ENCODE measurements at places on chromosomes 4 and X.
A peak's percentile ranks its signal among the peaks of the same experiment; 100 is the strongest.

GRCh38 chr4:11182031-11182430, 246.7 kb downstream of the HS3ST1 start:
- no peak for DNase-seq

DNA sequence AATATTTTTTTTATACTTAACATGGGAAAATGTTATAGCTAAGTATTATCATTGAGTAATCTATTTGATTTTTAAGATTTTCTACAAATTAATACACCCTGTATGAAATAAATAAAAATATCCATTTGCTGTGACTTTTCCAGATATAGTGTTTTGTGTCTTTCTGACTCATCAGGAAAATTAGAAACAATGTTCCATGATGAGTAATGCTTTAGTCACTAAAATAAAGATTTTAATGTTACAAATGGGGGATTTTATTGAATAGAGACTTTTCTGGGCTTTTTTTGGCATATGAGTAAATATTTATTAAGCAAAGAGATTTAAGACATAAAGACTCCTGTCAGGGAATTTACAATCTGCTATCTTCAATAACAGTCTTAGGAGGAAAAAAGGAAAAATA, 279.2 kb upstream of the NOCT start:
- DNase-seq = no peak

DNA sequence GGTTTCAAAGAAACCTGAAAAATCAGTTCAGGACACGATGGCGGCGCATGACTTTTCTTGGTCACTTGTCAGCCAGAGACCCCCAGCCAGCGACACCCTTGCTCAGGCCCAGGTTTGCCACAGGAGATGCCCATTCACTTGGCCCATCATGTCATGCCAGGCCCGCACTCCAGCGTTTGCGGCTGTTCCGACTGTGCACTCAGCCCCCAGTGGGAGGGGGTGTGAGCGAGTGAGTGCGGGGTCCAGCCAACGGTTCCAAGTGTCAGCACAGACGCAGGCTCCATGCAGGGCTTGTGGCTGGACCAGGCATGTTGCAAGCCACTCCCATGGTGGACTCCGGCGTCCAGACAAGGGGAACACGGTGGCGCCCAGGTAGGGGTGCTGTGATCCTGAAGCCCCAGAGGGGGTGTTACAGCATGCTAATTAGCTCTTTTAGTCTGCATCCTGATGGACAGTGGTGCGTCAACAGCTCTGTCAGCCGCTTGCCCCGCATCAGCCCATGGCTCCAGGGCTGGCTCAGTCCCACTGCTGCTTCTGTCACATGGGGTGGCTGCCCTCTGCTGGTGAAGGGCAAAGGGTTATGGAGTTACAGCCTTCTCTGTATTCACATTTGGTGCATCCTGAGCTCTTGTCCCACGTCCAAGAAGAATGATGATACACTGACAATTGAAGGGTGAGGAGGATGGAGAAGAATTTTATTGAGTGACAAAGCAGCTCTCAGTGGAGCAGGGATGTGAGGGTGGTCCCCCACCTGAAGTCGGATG, 3.7 kb upstream of the MAEA start:
- DNase-seq = no peak

DNA sequence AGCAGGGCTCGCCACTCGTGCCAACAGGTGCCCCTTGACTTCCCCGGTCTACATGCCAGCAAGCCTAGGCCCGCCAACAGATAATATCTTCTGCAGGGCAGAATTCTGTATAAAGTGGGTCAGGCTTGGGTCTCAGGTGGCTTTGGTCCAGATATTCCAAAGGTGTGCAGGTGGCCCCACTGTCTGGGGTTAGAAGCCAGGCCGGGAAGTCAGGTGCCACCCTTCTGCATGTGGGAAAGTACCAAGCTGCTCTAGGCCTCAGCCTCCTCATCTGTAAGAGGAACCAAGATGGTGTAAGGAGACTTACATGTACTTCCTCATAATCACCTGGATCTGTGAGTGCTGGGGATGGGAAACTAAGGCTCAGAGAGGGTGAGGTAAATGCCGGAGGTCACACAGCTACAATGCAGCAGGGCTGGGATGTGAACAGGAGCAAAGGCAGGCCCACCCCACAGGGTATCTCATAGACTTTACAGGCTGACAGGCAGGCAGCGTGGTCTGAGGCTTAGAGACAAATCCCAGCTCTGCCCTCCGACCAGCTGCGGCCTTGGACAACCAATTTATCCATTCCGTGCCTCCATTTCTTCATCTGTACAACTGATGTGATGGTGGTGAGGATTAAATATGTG, 35.9 kb downstream of the WDR1 start:
- no peak for DNase-seq

DNA sequence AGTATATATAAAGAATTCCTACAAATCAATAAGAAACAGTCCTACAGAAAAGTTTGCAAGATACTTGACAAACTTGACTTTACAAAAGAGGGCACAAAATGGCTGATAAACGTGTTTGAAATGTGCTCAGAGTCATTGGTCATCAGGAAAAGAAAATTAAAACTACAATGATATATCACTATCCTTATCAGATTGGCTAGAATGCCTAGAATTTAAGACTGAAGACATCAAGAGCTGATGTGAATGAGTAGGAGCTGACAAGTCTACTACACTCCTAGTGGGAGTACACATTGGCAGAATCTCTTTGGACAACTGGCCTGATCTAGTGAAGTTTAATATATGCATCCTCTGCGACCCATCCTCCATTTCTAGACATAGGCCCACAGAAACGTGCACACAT, 10.3 kb upstream of the DCTD start:
- no peak for DNase-seq

GRCh38 chr4:40856840-40857362, 107.1 kb downstream of the NSUN7 start:
- DNase-seq = no peak

GRCh38 chr4:66609014-66609413, 936.3 kb downstream of the CENPC start:
- no peak for DNase-seq

GRCh38 chr4:11428899-11429698, 405 bp upstream of the HS3ST1 start:
- peak; percentile 79 for DNase-seq

- DNase-seq = no peak
Measured at GRCh38 chr4:88826771-88827170, 129.1 kb upstream of the NAP1L5 start.

DNA sequence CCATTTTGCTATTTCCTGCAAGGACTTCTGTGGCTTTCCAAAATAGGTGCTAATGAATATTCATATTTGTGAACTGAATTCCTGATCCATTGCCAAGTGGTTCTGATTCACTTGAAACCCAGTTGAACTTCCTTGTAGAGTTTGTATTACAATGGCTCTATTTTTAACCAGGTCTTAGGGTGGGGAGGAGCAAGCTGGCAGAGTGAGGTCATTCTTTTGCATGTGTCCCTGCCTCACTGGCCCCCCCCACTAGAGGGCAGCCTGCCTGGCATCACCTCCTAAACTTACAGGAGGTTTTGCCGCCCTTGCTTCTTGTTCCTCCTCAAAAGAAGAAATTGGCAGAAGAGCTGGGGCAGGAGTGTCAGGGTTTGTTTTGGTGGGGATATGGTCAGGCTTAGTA, 10.5 kb downstream of the PTTG2 start:
- peak; percentile 85 for DNase-seq

DNA sequence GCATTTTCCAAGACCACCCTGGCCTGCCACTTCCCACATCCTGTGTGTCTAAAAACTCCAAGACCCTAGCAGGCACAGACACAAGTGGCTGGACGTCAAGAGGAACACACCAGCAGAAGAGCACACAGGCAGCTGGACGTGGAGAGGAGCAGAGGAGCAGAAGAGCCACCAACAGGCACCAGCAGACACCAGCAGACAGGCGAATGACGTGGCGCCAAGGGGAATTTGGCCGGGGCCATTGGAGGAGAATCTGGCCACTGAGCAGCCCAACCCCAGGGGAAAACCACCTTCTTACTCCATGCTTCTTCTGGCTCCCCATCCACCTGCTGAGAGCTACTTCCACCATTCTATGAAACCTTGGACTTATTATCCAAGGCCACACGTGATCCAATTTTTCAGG, 243.1 kb upstream of the CTSO start:
- DNase-seq = no peak

- DNase-seq = no peak
Measured at GRCh38 chrX:8731559-8732395, at the start of gene ANOS1. Gene ANOS1 (minus strand): TSS chrX:8732137. CDS start chrX:8732036, 101 bp downstream.

DNA sequence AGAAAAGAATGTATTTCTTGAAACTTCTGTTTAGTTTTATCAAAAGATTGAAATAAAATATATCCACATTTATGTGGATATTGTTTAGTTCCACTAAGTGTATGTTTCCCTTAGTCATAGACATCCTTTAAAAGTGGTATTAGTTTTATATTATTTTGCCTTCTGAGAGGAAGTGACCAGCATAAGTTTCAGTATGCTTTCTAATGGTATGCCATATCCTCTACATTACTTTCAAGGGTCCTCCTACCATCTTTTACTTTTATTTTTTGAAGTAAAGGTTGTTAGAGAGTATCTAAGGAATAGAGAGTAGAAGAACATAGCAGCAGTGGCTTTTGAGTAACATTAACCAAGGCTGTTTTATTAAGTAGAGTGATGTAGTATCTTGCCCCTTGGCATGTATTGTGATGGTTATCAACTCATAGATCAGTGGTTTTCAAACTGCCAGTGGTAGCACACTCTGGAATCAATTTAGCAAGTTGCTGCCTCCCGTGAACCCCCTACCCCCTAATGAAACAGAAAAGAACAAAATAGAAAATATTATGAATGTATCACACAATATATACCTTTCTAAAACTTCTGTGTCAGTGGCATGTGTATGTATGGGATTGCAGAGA, 44.8 kb downstream of the RBPJ start:
- DNase-seq = no peak

DNA sequence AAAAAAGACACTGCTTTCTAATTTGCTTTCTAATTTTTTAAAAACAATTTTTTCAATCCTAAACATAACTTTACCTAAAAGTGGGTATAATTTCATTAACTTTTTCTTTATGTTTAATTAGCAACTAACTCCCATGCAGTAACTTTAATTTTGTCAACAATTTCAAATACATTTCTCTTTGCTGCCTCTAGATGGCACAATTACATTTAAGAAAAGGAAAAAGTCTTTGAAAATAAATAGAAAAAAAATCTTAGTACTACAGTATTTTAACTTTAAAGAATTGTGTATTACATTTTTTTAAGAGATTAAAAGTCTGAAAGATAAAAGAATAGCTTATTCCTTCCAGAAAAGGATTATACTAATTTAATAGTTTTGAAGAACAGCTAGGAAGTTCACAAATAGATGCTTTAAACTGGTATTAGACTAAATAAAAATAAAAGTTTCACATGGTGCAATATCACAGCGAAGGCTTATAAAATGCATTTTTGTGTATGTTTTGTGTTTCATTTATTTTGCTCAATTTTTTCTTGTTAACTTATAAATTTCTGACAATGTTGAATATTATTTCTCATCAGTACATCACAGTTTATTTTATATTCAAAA, 105.1 kb downstream of the ADGRA3 start:
- no peak for DNase-seq
